ENCODE measurements at places on chromosomes 5 and 9.

- no peak for DNase-seq
Observed at GRCh38 chr5:115329475-115329874, 33.0 kb upstream of the CCDC112 start.

DNA sequence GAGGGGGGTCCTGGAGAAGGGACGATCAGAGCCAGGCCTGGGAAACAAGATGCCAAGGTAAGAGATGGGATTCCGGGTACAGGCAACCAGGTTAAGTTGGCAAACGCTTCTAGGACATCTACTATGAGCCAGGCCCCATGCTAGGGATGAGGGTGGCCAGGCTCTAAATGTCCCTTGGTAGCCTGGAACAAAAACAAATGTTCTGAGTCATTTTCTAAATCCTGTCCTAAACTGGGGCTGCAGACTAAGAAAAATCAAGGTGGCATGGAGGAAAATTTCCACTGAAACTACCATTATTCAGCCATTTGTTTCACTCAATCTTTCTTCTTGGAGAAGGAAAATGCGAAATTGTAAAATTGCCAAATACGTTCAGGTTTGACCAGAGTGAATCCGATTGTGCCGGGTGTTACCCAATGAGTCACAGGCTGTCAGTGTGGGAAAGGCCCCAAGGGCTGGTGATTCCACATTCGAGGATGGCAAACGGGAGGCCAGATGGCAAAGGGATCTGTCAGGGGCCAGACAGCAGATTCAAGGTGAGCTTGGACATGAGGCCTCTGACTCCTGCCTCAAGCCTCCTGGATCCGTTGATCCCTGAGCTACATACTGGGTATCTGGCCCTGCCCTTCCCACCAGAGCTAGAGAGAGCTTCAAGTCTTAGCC, 57.6 kb downstream of the PAX5 start:
- no peak for DNase-seq

GRCh38 chr9:128054087-128054486, 13.0 kb downstream of the NAIF1 start:
- no peak for DNase-seq

DNA sequence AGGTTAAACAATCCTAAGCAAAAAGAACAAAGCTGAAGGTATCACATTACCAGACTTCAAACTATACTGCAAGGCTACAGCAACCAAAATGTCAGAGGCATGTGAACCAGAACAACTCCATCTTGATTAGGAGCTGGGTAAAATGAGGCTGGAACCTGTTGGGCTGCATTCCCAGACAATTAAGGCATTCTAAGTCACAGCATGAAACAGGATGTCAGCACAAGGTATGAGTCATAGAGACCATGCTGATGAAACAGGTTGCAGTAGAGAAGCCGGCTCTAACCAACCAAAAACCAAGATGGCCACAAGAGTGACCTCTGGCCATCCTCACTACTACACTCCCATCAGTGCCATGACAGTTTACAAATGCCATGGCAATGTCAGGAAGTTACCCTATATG, 252.0 kb downstream of the RASEF start:
- DNase-seq: no peak

GRCh38 chr5:23583081-23583480, 75.7 kb downstream of the PRDM9 start:
- no peak for DNase-seq

- DNase-seq: no peak
Observed at GRCh38 chr9:35813434-35814105, 1.3 kb downstream of the HINT2 start.

DNA sequence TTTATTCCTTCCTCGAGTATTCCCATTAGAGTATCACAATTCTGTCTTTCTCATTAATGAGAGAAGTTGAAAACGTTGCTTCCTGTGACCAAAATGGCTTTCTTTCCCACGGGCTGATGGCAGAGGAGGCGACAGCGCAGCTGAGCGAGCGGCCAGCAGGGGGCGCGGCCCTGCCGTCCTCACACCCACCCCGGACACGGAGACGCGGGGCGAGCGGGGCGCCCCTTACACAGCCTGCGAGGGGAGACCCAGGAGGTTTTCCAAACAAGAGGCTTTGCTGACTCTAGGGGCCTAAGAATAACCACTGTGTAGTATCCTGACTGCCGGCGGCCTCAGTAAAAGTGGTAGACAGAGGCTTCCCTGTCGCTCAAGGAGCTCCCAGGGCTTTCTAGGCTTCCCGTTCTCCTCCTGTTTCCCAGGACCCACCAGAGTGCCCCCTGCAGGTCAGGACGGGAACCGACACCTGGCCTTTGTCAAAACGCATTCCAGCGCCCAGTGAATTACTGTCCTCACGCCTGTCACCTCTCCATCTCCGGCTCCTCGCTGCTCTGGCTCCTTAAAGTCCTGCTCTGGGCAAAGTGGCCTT, 27.3 kb upstream of the FGF1 start:
- DNase-seq: peak; percentile 69

Data from stimulated activated CD8-positive, alpha-beta memory T cell treated with anti-CD3 and anti-CD28 coated beads, Interleukin-2, amount 100 ng/mL, for 1 hour (primary cell).